ENCODE measurements at places on chromosomes 4 and X. TPM values are rescaled to one million over a fixed set of nuclear protein-coding genes. Genes with fewer than 3 reads are reported as not detected.
A peak's percentile ranks its signal among the peaks of the same experiment; 100 is the strongest.

- no peak overlapping the region for H3K27ac ChIP-seq
- H3K4me3 ChIP-seq, result no peak overlapping the region
- DNase-seq, result no peak
- H3K27me3 ChIP-seq, result no peaks in the 10 kb centered on the region
- H3K36me3 ChIP-seq, result no peaks in the 10 kb centered on the region
These were observed 18.9 kb upstream of the GPR101 start for GRCh38 chrX:137052643-137053235.

DNA sequence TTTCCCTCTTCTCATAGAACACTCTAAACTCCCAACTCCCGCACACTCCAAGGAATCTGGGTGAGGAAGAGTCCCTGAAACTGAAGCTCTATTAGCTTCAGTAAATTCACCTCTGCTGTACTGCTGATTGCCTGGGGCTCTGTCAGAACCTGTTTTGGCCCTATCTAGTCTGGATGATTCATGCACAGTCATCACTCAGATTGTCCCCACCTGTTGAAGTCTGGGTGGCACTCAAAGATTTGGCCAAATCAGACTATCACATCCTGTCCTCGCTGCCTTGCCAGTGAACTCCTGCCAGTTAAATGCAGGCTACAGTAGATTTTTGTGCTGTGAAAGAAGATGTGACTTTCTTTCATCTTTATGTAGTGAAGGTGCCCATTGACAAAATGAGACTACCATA lies 63.5 kb upstream of the EMCN start:
- no peaks in the 10 kb centered on the region for H3K36me3 ChIP-seq
- H3K27ac ChIP-seq, result no peak overlapping the region
- no peaks in the 10 kb centered on the region for H3K27me3 ChIP-seq
- no peak overlapping the region for H3K4me3 ChIP-seq

GRCh38 chrX:48472225-48472624 lies 2.2 kb upstream of the SLC38A5 start:
- peaks cover 7% of the 10 kb centered on the region for H3K4me1 ChIP-seq
- H3K36me3 ChIP-seq, result no peaks in the 10 kb centered on the region
- no peak overlapping the region for H3K27ac ChIP-seq
- DNase-seq, result no peak
- no peaks in the 10 kb centered on the region for H3K27me3 ChIP-seq

GRCh38 chr4:183504930-183505610 lies at the start of gene ING2:
ING2 (plus strand) TSS chr4:183505058; CDS start chr4:183505196, 138 bp downstream.
- peak; percentile 83 for DNase-seq
- no peaks in the 10 kb centered on the region for H3K27me3 ChIP-seq
- H3K36me3 ChIP-seq, result no peaks in the 10 kb centered on the region
- peak within 1 kb of the TSS; percentile 71 for H3K27ac ChIP-seq

- peaks cover 45% of the 10 kb centered on the region for H3K36me3 ChIP-seq
These were observed 11.0 kb downstream of the PGM2 start for GRCh38 chr4:37837446-37837845.

- no peak overlapping the region for H3K27ac ChIP-seq
- H3K36me3 ChIP-seq, result no peaks in the 10 kb centered on the region
- DNase-seq, result no peak
- H3K4me1 ChIP-seq, result no peaks in the 10 kb centered on the region
These were observed 56.9 kb downstream of the ACOX3 start for GRCh38 chr4:8383451-8384160.

DNA sequence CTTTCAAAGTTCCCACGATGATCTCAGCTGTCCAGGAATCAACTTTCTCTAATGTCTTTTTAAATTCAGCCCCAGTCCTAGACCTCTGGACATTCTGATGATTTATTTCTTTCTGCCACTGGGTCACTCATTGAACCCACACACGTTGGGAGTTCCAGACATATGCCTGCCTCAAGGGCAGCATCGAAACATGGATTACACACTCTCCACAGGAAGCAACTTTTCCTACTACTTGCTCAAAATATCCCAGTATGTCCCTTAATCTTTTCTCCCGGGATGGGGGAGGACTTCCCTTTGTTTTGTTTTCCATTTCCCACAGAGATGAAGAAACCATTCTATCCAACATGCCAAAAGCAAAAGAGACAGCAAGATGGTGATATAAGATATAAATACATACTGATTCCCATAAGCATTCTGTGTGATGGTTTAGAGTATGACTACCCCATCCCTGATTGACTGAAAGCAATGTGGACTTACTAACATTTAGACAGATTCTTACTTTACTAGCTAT lies 79.8 kb upstream of the PPARGC1A start:
- H3K4me3 ChIP-seq, result no peak overlapping the region
- H3K27me3 ChIP-seq, result no peaks in the 10 kb centered on the region
- no peak for DNase-seq
- H3K27ac ChIP-seq, result no peak overlapping the region

- DNase-seq, result no peak
- no peaks in the 10 kb centered on the region for H3K4me1 ChIP-seq
These were observed 25.1 kb downstream of the ARL13A start for GRCh38 chrX:100994352-100995281.

- peaks cover 15% of the 10 kb centered on the region for H3K36me3 ChIP-seq
- H3K27me3 ChIP-seq, result no peaks in the 10 kb centered on the region
- DNase-seq, result no peak
- no peaks in the 10 kb centered on the region for H3K4me1 ChIP-seq
- no peak overlapping the region for H3K4me3 ChIP-seq
- H3K27ac ChIP-seq, result no peak overlapping the region
These were observed 294.0 kb downstream of the CAMK2D start for GRCh38 chr4:113467581-113467980.

DNA sequence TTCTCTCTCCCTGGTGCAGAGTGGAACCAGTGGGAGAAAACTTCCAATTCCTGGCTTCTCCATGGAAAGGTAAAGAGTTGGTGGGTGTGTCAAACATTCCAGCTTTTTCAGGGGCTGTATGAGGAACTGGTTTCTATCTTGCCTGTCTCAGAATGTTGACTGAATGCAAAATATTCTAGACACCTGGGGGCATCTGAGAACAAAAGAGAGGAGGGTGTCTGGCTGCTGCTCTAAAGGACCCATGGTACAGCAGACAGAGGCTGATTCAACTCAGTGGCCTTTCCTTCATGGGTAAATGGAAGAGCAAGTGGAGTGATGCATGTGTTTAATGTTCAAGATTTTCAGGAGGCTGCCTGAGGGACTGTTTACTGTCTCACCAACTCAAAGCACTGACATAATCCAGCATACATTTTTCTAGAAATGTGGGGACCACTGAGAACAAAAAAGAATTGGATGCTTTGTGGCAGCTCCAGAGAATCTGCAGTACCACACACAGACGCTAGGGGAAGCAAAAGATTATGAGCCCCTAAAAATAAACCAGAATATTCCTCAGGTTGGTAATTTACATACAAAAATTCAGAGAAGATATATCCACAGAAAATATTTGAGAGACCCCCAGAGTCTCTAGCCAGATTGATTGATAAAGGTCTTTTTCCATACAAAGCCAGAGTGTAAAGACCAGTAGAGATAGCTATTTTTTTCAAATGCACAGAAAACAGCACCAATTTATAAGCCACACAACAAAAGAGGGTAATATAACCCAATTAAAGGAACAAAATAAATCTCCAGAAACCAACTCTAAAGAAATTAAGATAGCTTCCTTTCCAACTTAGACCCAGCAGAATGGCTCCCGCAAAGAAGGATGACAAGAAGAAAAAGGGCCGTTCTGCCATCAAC lies 48.0 kb upstream of the STARD8 start:
- H3K4me3 ChIP-seq, result no peak overlapping the region
- no peaks in the 10 kb centered on the region for H3K4me1 ChIP-seq
- no peaks in the 10 kb centered on the region for H3K36me3 ChIP-seq
- no peaks in the 10 kb centered on the region for H3K27me3 ChIP-seq

DNA sequence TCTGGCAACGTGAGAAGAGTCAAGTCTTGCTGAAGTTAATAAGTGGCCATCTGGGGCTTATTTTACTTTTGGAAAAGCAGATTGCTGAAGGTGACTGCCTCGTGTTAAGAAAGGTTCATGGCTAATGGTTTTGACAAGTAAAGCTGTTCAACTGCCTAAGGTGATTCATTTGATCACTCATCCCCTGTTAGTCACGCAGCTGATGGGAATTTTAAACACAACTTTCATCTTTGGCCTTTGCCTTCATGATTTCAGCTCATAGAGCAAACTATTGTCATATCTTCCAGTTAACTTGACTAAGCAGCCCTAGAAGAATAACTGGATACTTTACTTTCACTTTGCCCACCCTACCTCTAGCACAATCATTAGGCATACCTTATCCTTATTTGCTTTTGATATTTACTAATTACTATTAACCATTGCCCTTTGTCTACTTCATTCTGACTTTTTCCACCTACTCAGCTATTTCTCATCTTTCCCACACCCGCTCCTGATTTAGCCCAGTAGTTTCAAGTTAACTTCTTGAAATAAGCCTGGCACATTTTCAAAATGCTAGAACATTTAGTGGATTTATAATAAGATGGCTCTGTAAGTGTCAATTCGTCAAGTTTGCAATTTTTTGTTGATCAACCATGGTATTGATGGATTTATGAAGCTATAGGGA lies 170.6 kb upstream of the S100G start:
- DNase-seq, result no peak
- H3K27ac ChIP-seq, result no peak overlapping the region
- no peaks in the 10 kb centered on the region for H3K36me3 ChIP-seq
- H3K27me3 ChIP-seq, result no peaks in the 10 kb centered on the region

DNA sequence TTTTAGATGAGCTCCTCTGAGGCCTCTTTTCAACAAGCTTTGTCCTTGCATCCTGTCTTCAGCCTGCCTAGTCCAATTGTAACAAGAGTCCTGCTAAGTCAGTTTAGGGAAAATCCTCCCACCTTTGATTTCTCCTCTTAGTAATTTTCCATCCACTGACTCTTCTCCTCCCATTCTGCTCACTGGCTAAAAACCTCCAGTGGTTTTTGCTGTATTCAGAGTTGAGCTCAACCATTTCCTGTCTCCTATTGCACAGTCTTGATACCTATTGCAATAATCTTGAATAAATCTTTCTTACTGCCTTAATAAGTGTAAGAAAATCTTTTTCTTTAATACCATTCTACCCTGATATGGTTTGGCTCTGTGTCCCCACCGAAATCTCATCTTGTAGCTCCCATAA lies 117.8 kb upstream of the ENPP6 start:
- H3K27ac ChIP-seq, result no peak overlapping the region
- H3K4me3 ChIP-seq, result no peak overlapping the region
- no peaks in the 10 kb centered on the region for H3K4me1 ChIP-seq

DNA sequence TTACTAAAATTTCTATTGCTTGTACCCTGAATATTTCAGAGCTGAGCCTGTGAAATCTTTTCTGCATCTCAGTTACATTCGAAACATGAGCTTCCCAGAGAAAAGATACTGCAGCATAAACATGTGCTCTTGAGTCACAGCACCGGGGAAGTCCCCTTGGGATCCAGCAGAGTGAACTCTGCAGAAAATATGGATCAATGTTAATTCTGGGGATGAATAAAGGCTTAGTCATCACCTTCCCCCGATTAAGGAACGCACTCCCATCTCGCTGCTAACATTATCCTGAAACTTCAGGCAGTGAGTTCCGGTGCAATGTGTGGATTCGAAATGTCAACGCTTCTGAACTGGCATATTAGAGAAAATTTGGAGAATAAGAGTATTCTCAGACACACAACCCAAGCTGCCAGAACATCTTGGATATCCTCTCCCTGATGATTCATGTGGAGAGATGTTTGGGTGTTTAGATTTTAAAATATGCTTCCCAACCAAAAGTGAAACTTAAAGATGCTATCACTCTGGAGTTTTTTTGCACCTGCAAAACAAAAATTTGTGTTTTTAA lies 90.8 kb downstream of the IRF2 start:
- H3K4me3 ChIP-seq, result peak overlapping the region; percentile 50
- H3K36me3 ChIP-seq, result no peaks in the 10 kb centered on the region
- no peaks in the 10 kb centered on the region for H3K27me3 ChIP-seq
- DNase-seq, result no peak

GRCh38 chr4:113788888-113789287 lies 27.4 kb upstream of the CAMK2D start:
- no peak for DNase-seq
- H3K36me3 ChIP-seq, result no peaks in the 10 kb centered on the region
- H3K4me3 ChIP-seq, result no peak overlapping the region
- peaks cover 6% of the 10 kb centered on the region for H3K4me1 ChIP-seq
- H3K27me3 ChIP-seq, result no peaks in the 10 kb centered on the region

GRCh38 chrX:70470850-70471289 lies 26.2 kb downstream of the DLG3 start:
- no peaks in the 10 kb centered on the region for H3K36me3 ChIP-seq
- H3K4me1 ChIP-seq, result peaks cover 6% of the 10 kb centered on the region
- DNase-seq, result no peak
- H3K27ac ChIP-seq, result no peak overlapping the region
- H3K4me3 ChIP-seq, result no peak overlapping the region
- H3K27me3 ChIP-seq, result no peaks in the 10 kb centered on the region

DNA sequence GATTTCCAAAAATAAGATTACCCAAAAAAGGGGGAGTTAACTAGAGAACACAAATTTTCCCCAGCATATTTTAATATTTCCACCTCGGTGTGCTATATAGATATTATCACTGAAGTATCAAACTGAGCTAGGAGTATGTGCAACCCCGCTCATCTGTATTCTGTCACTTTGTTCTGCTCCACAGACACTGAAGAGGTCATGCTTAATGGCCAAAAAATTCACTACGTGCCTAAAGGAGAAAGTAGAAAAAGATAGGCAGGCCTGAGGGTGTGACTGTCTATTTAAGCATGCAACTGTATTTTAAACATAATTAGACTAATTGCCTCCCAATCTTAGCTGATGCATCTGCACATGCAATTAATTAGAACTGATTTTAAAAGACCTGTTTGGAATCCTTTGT lies 24.5 kb downstream of the SH3RF1 start:
- H3K36me3 ChIP-seq, result no peaks in the 10 kb centered on the region
- H3K27me3 ChIP-seq, result no peaks in the 10 kb centered on the region
- DNase-seq, result no peak
- no peaks in the 10 kb centered on the region for H3K4me1 ChIP-seq
- H3K27ac ChIP-seq, result no peak overlapping the region

DNA sequence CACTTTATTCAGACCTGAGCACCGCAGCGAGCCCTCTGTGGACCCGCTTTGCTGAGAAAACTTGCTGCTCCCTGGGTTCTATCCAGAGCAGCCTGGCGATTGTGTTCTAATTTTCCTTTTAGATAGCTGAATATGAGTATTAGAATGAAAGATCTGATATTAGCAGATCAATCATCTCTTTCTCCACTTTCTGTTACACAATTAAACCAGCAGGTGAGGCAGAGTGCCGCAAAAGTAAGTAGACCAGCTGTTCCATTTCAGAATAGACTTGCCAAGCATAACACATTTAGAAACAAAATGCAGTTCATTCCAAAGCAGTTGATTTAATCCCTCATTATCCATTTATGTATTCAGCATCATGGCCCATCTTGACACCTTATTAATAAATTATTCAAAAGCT lies 58.6 kb downstream of the PALLD start:
- H3K27ac ChIP-seq, result no peak overlapping the region
- H3K27me3 ChIP-seq, result no peaks in the 10 kb centered on the region
- no peak for DNase-seq
- H3K4me3 ChIP-seq, result no peak overlapping the region
- no peaks in the 10 kb centered on the region for H3K4me1 ChIP-seq
- H3K36me3 ChIP-seq, result no peaks in the 10 kb centered on the region

GRCh38 chrX:17566740-17567139 lies 170.6 kb upstream of the SCML1 start:
- no peak for DNase-seq
- H3K27me3 ChIP-seq, result no peaks in the 10 kb centered on the region
- H3K36me3 ChIP-seq, result no peaks in the 10 kb centered on the region
- no peak overlapping the region for H3K4me3 ChIP-seq
- H3K27ac ChIP-seq, result no peak overlapping the region
- H3K4me1 ChIP-seq, result no peaks in the 10 kb centered on the region

TMEM31 gene
- not detected for total RNA-seq

CASP6 gene
- 16.6 TPM for total RNA-seq

NCAPG gene
- total RNA-seq, result 46.3 TPM

CXCL10 gene
- total RNA-seq, result not detected

PRDM5 gene
- total RNA-seq, result 1.4 TPM

TBC1D9 gene
- total RNA-seq, result not detected

Data from Karpas-422 (cell line).